Activated CD4-positive, alpha-beta T cell treated with anti-CD3 and anti-CD28 coated beads, Interleukin-2, amount 10 ng/mL, durations not matched to agents 7 days and 5 days (primary cell): ENCODE measurements at places on chromosomes 2 and 18. TPM values are rescaled to one million over a fixed set of nuclear protein-coding genes. Genes with fewer than 3 reads are reported as not detected.

Gene POTEC
- total RNA-seq = not detected

- no peak for DNase-seq
- H3K27ac ChIP-seq = no peak overlapping the region
- no peaks in the 10 kb centered on the region for H3K4me1 ChIP-seq
- H3K4me3 ChIP-seq = no peak overlapping the region
- H3K36me3 ChIP-seq = no peaks in the 10 kb centered on the region
These were observed 718.9 kb upstream of the FANCL start for GRCh38 chr2:58959996-58960395.

Gene KIAA2012
- total RNA-seq = not detected

GRCh38 chr2:46082531-46083485 lies 214.4 kb upstream of the EPAS1 start:
- H3K36me3 ChIP-seq = peaks cover 3% of the 10 kb centered on the region
- no peak overlapping the region for H3K27ac ChIP-seq
- H3K4me3 ChIP-seq = no peak overlapping the region
- no peaks in the 10 kb centered on the region for H3K27me3 ChIP-seq
- peaks cover 18% of the 10 kb centered on the region for H3K4me1 ChIP-seq

Gene GALNT3
- 9.0 TPM for total RNA-seq

GRCh38 chr18:10687161-10687925 lies 161.5 kb downstream of the NAPG start:
- no peaks in the 10 kb centered on the region for H3K36me3 ChIP-seq
- H3K4me1 ChIP-seq = no peaks in the 10 kb centered on the region
- H3K27me3 ChIP-seq = no peaks in the 10 kb centered on the region
- no peak overlapping the region for H3K27ac ChIP-seq
- no peak for DNase-seq

Gene NFU1
- total RNA-seq = 16.4 TPM

Gene TRIM43
- not detected for total RNA-seq

Gene AQP12B
- total RNA-seq = not detected

Gene XDH
- 0.15 TPM for total RNA-seq

Gene PLEKHA3
- total RNA-seq = 24.7 TPM

Gene TBC1D8
- total RNA-seq = 0.50 TPM

DNA sequence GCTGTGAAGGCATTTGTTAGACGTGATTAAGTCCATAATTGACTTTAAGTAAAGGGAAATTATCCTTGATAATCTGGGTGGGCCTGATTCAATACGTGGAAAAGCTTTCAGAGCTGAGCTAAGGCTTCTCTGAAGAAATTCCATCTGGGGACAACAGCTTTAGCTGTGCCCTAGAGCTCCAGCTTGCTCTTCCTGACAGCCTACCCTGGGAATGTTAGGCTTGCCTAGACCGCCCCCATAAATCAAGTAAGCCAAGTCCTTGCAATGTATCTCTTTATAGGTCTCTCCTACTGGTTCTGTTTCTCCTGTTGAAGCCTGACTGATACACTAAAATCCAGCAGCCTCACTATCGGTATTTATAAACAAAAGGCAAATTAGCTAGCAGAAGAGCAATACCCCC lies 160.0 kb downstream of the STK39 start:
- peaks cover 24% of the 10 kb centered on the region for H3K4me1 ChIP-seq
- no peak overlapping the region for H3K4me3 ChIP-seq
- H3K27me3 ChIP-seq = no peaks in the 10 kb centered on the region
- H3K27ac ChIP-seq = no peak overlapping the region

Gene SCYGR2
- total RNA-seq = not detected

Gene KLHL41
- not detected for total RNA-seq

DNA sequence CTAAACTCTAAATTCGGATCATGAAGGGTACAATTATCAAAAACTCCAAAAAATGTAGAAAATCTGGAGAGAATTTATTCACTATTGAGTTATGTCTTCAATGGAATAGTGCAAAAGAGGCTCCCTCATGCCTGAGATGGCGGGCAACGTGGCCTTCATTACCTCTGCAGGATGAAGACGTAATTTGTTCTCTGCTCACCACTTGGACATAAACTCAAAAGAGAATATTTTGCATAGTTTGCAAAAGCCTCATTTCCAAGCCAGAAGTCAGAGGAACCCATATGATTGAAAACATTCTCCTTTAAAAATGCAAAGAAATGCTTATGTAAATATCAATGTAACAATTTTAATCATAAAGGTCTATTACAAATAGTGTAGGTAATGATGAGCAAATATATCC lies 58.7 kb downstream of the SLC25A12 start:
- H3K27me3 ChIP-seq = no peaks in the 10 kb centered on the region
- DNase-seq = no peak
- H3K4me1 ChIP-seq = no peaks in the 10 kb centered on the region
- peaks cover 74% of the 10 kb centered on the region for H3K36me3 ChIP-seq
- H3K27ac ChIP-seq = no peak overlapping the region

GRCh38 chr18:75879196-75879595 lies 451.7 kb upstream of the SMIM21 start:
- H3K4me1 ChIP-seq = no peaks in the 10 kb centered on the region
- no peak for DNase-seq

GRCh38 chr2:113240150-113240914 lies 38.4 kb downstream of the PAX8 start:
- no peak overlapping the region for H3K27ac ChIP-seq
- DNase-seq = no peak

Gene RAB6D
- total RNA-seq = not detected

Gene HNMT
- not detected for total RNA-seq

Gene KRCC1
- 21.7 TPM for total RNA-seq

GRCh38 chr2:185857691-185858090 lies 119.1 kb downstream of the FSIP2 start:
- DNase-seq = no peak
- no peaks in the 10 kb centered on the region for H3K27me3 ChIP-seq
- no peak overlapping the region for H3K27ac ChIP-seq

DNA sequence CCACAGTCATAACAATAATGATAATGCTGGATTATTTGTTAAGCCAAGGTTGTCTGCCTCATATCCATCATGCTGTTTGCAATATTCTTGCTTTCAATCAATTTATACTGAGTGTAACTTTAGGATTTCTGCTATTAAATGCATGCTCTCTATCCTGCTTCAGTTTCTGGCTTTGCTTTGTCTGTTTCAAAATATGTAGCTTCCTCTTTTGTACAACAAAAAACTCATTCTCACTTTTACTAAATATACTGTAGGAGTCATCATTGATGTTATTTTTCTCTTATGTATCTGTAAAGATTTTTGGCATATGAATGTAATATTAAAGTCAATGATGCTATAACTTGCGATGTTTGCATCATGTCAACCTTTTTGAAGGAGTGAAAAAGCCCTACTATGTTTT lies 149.3 kb downstream of the GPD2 start:
- no peaks in the 10 kb centered on the region for H3K36me3 ChIP-seq
- H3K4me3 ChIP-seq = no peak overlapping the region
- no peak overlapping the region for H3K27ac ChIP-seq
- no peak for DNase-seq

- no peaks in the 10 kb centered on the region for H3K4me1 ChIP-seq
- no peak overlapping the region for H3K4me3 ChIP-seq
- H3K27ac ChIP-seq = no peak overlapping the region
- H3K27me3 ChIP-seq = no peaks in the 10 kb centered on the region
- no peak for DNase-seq
These were observed 174.4 kb upstream of the SPHKAP start for GRCh38 chr2:228355897-228356296.
